H4 (cell line): ENCODE measurements at places on chromosomes 13 and 19. TPM values are rescaled to one million over a fixed set of nuclear protein-coding genes. Genes with fewer than 3 reads are reported as not detected.

Gene PRR22
- total RNA-seq = 0.25 TPM in 1 of 2 replicates, not detected in the other

- DNase-seq = peak; percentile 63
Observed at GRCh38 chr13:89401264-89401675, 1730.1 kb downstream of the SLITRK5 start.

Gene ZNF296
- not detected in 2 replicates for total RNA-seq

DNA sequence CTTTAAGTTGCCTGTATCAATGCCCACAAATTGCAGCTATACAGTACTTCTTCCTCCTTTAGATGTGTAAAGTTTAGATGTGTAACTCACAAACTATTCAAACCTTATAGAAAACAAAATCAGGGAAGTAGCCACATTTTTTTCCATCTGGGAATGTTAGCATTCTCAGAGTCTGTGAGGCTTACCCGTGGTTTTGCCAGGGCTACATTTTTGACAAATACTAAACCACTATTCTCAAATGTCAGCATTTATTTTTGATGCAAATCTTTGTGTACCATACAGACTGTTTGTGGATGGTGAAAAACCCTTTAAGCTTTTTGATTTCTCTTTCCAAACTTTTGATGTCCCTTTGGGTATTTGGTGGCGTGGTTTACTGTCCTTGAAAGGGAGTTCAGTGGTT, 216.4 kb downstream of the POSTN start:
- DNase-seq = no peak

DNA sequence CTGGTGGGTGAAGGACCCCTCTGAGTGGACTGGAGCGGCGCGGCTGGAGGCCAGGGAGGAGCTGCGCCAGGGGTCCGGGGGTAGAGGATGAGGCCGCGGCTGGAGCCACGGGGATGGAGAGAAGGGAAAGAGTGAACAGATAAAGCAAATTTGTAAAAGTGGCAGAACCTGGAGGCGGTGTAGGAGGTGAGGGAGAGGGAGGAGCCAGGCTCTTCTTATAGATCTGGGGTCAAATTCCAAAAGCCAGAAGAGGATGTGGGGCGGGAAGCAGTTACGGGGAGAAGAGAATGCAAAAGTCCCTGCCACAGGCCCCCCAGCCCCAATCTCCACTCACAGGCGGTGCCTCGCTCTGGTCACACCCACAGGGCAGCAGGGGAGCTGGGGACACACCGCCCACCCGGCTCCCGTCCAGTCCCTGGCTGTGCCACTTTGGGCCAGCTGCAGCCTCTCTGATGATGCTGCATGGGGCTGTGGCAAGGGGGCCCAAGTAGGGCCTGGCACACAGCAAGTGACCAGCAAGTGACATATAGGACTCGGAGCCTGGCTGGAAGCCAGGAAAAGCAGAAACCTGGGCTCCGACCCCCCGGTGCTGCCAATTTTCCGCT, 11.1 kb downstream of the LRRC4B start:
- DNase-seq = no peak

DNA sequence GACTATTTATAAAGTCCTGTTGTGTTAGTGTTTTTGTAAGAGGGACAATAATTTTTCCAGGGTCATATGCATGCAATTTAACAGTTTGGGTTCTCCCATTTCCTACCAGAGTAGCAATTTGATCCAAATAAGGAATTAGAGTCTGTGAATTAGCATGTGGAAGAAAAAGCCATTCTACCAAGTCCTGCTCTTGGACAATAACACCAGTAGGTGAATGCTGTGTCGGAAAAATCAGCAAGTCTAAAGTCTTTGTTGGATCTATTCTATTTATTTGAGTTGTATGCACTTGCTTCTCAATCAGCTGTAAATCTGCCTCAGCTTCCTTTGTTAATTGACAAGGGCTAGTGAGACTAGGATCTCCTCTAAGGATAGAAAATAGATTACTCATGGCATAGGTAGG, 21.4 kb upstream of the IL17D start:
- no peak for DNase-seq

DNA sequence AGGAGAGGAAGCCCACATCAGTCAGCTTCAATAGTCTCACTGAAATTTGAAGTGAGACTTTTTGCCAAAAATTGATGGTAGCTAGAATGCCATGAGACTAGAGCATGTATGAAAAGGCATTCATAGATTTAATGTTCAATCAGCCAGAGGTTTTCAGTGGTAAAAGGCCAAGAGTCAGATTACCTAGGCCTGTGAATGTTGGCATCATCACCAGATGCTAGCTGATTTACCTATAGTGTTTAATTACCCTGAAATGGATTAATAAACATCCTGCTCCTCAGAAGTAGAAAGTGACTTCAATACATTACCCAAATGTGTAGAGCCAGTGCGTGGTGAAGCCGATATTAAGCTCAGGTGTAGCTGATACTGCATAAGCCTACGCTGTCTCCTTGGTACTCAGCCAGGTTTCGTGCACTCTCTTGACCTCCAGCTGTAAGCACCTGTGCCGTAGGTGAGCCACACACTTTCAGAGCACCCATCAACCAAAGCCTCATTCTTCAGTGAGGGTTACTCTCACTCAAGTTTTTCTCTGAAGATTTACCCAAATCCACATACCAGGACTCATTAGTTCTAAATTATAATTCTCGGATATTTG, 1140.3 kb upstream of the SLC10A2 start:
- DNase-seq = no peak

DNA sequence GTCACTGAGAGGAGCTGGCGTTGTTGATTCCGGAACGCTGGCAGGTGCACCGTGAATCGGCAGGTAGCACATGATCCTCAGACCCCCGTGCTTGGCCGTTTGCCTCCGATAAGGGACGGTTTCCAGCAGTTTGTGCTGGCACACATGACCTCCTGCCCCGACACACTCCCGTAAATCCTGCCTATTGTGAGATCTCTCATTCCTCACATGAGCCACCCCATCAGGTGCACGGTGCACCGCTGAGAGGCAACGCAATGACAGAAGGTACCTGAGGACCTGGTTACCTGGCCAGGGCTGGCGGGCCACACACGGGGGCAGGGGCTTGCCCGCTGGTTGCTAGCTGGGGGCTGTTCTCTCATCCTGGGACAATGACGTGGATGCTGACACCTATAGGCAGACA, 2.1 kb upstream of the ADPRHL1 start:
- no peak for DNase-seq

GRCh38 chr13:52980695-52981094, 47.9 kb upstream of the OLFM4 start:
- no peak for DNase-seq

Gene ZNF99
- 0.04 TPM in 1 of 2 replicates, not detected in the other for total RNA-seq

Gene LILRA1
- total RNA-seq = not detected in 2 replicates

DNA sequence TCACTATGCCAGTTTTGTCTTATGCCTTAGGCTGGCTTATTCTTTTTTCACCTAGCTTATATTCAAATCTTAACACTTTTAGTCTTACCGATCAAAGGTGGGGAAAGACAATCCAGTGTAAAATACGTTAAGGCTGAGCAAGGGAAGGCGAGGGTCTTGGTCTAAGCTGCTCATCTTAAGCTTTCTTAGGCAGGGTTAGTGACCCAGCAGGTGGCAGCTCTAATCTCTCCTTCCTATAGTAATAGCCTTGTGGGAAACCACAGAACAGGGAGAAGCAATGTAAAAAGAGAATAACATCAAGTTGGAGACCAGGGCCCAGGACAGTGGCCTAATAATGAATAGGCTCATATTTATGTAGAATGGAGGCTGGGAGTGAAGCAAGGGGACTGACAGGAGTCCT, 45.9 kb downstream of the COG3 start:
- no peak for DNase-seq

Gene NCAN
- not detected in 2 replicates for total RNA-seq

Gene TEX101
- total RNA-seq = not detected in 2 replicates

DNA sequence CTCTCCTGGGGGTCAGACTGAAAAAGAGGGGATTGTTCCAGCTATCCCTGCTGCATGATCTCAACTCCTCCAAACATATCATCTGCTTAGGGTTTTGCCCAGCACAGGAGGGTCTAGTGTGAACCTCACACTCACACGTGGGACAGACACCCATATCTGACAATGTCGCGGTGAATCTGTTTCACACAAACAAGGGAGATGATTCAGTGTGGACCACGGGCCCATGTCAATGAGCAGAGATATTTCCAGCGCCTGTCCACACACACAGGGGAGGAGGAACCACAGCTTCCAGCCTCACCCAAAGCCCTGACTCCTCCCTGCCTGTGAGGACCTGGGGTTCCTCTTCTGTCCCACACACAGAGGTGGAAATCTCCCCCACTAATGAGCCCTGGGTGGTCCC, 29.6 kb upstream of the KIR3DL3 start:
- DNase-seq = no peak

DNA sequence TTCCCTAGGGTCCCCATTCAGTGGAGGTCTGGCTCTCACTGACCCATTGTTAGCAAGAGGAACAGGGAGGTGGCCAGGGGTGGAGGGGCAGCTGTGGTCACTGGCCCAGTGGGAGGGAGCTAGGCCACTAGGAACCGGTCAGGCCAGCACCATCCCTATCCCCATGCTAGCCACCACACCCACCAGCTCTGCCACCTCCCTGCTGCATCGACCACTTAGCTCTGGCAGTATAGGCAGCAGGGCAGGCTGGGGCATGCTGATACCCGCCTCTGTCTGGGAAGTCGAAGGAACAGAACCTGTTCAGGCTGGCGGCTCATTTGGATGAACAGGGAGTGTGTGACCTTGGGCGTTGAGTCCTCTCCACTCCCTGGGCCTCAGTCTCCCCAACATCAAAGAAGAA, 4.7 kb downstream of the PPP1R13L start:
- no peak for DNase-seq

GRCh38 chr13:45949161-45949560, 97.6 kb upstream of the SIAH3 start:
- DNase-seq = no peak

DNA sequence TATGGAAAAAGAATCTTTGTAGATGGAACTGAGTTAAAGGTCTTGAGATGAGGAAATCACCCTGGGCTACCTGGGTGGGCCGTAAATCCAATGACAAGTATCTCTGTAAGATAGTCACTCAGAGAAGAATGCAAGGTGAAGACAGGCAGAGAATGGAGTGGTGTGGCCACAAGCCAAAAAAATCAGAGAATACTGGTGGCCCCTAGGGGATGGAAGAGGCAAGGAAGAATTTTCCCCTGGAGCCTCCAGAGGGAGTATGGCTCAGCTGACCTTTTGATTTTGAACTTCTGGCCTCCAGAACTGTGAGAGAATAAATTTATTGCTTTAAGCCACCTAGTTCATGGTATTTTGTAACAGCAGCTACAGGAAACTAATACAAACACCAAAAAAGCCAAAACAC, 32.7 kb upstream of the CSNK1A1L start:
- DNase-seq = peak; percentile 22

Gene MLLT1
- total RNA-seq = 8.1 and 9.6 TPM in 2 replicates

- DNase-seq = peak; percentile 54
Observed at GRCh38 chr13:76879203-76879882, 6.9 kb downstream of the KCTD12 start.

GRCh38 chr13:40874138-40874779, 84.8 kb downstream of the SLC25A15 start:
- DNase-seq = no peak

DNA sequence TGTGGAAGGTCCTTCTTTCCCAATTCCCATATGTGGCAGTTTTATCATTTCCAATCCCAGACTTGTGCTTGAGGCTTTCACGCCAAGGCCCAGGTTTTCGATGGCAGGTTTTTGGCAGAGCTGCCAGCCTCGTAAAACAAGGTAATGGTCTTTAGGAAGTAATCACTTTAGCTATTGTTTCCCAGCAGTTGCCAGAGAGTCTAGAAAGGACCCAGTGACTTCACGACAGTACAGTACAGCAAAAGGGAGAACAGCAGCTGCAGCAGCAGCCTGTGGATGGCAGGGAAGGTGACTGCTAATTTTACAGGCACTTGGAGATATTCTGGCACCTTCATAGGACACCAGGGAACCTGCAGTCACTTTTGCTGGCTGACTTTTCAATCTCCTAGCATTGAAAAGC, 291.6 kb upstream of the MAB21L1 start:
- no peak for DNase-seq

Gene PRODH2
- not detected in 2 replicates for total RNA-seq

Gene MISP3
- 0.35 and 3.3 TPM in 2 replicates for total RNA-seq

Gene VSTM1
- not detected in 2 replicates for total RNA-seq

GRCh38 chr13:23645851-23646250, 75.6 kb downstream of the TNFRSF19 start:
- DNase-seq = no peak
